ENCODE measurements at places on chromosomes 11 and 22.
A peak's percentile ranks its signal among the peaks of the same experiment; 100 is the strongest.

DNA sequence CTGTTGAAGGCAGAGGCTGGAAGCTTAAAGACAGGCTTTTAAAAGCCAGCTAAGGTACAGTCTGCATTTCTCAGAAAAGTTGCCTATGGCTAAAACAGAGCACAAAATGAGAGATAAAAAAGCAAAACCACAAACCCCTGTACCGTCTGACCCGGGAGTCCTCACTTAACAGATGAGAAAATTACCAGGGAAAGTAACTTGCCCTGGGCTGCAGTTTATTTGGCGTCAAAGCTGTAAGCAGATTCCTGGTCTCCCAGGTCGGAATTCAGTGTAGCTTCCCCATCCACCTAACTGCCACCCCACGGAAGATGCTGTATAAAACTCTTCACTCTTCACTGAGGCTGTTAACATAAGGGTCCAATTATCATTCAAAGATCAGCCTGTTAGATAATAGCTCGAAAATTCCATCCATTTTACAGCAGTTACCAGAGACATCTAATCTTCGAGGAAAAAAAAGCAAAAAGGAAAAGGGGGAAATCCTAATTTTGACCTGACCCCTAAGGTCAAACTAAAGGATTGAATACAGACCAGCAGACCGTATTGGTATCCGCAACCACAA is 1.5 kb downstream of the TCF20 start:
- no peak for DNase-seq

DNA sequence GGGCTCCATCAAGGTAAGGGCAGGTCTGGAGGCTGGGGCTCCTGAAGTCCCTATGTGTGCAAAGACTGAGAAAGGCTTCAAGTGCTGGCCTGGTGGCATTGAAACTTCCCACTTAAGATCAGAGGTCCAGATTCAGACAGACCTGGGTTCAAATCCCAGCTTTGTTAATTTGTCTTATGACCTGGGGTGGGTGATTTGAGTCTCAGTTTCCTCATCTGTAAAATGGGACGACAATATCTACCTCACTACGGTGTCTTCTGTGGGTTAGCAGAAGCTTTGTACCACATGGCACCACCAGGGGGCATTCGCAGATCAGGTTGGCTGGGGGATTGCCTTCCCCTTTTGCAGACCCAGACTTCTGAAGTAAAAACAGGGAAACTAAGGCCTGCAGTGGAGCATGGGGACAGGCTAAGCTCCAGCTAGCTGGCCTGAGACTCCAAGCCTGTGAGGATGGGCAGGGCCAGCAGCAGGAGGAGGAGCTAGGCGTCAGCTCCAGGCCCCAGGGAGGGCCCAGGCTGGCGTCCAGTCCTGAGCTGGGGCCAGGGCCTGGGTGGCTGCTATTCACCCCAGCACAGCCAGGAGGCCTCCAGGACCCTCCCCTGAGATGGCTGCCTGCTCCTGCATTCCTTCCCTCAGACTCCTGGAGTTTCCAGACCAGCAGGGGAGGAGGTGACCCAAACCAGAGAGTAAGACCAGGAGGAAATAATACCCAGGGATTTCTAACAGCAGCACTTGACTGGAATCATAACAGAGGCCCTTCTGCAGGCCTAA is 1.5 kb downstream of the CASTOR1 start:
- peak; percentile 77 for DNase-seq

DNA sequence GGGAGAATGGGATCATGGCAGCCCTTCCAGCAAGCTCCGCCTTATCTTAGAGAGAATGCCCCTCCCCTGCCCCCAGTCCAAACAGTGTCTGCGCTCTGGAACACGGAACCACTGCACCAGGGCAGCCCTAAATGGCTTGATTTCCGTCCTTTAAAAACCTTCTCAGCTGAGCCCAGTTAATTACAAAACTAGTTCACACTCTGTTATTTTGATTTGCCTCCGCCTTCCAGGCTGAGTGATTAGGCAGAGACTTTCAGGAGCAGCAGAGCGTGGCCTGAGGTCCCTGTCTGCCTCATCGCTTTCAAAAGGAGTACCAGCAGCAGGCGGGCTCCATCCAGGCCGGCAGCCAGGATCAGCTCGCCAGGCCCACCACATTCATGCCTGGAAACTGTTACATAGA is 313.0 kb downstream of the BRD1 start:
- DNase-seq: no peak

- no peak for DNase-seq
Measured at GRCh38 chr11:61890529-61891330, 615 bp downstream of the FADS3 start.

GRCh38 chr22:27134315-27134701 is 476.9 kb downstream of the MIAT start:
- DNase-seq: no peak

GRCh38 chr11:102026217-102026616 is 21.0 kb upstream of the CFAP300 start:
- no peak for DNase-seq

- no peak for DNase-seq
Measured at GRCh38 chr11:11010624-11011127, 152.8 kb upstream of the ZBED5 start.

- DNase-seq: no peak
Measured at GRCh38 chr11:111428113-111428876, 49.2 kb upstream of the POU2AF1 start.

DNA sequence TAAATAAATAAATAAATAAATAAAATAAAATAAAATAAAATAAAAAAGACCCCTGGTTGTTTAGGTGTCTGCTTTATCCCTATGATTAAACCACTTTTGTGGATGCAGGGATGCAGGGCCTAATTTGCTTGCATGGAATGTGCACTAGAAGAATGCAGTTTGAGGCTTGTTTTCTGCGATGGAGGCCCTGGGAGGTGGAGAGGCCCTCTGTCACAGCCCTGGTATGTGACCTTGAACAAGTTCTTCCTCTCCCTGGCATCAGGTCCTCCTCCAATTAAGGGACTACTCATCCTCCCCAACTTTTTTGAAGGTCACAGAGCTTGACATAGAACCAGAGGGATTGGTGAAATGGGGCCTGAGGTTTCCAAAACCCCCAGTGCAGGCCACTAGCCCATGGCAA is 22.7 kb downstream of the KCNJ4 start:
- no peak for DNase-seq

- no peak for DNase-seq
Measured at GRCh38 chr11:44003736-44004451, 43.9 kb upstream of the ACCSL start.

- no peak for DNase-seq
Measured at GRCh38 chr11:120240866-120241265, 926 bp downstream of the POU2F3 start.
